Esophagus squamous epithelium (tissue), 5 donors: ENCODE measurements at places on chromosomes 5 and 9.

DNA sequence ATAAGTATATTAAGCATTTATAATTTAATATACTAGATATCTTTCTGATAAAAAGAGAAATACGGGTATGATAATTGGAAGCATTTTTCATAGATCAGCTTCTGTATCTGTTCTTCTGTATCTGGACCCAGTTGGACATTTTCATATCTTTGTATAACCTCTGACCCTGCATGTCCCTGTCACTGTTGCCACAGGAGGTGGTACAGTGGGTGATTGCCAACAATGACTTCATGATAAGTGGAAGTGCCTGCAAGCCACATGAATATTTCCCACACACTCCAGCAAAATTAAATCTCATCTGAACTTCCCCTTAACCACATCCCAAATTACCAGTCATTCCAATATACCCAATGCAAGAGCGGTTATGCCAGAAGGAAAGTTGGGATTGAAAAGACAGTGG, 376.4 kb downstream of the ARRDC3 start:
- no peak for DNase-seq

DNA sequence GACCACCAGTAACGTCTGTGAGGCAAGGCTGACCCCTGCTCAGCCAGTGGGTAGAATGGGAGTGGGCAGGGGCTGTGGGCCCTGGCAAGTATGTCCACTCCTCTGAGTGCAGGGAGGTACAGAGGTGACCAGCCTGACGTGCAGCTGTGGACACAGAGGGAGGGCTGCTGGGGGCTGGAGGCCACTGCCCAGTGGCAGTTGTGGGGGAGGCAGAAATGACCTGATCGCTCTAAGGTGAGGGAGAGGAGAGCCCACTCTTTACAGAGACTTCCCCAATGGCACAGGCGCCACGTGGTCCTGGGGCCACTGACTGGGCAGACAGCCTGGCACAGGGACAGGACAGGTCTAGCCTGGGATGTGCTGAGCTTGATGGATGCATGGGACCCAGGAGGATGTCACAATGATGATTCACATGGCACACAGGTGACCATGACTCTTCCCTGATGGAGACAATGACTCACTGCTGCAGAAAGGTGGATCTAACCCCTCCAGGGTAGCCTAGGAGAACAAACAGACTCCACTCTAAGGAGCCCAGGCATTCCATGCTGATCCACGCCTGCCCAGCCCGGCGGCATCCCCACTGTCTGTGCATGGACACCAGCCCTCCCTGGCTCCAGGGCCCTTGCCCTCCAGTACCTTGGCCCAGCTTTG, 7.7 kb downstream of the LPCAT1 start:
- no peak for DNase-seq

- no peak for DNase-seq
Observed at GRCh38 chr9:124251605-124252378, 6.0 kb upstream of the NEK6 start.

- DNase-seq, result no peak
Observed at GRCh38 chr5:158770506-158770905, 329.2 kb downstream of the EBF1 start.

DNA sequence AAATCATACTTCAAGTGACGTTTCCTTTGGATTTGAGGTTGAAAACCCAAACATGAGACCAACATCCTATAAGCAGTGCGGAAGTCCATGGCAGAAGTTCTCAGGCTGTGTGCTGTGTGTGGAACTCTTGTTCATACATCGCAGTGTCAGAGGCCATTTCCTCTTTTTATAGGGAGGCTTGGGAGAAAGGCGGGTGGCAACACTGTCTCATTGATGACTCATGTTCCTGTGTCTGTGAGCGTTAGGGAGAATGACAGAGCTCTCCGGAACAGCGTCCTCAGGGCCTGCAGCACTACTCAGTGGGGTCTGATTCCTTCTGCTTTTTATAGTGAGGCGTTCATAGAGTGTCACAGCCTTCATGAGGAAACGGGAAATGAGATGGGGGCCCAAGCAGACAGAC, 98.8 kb upstream of the BASP1 start:
- DNase-seq, result peak; percentile 12

DNA sequence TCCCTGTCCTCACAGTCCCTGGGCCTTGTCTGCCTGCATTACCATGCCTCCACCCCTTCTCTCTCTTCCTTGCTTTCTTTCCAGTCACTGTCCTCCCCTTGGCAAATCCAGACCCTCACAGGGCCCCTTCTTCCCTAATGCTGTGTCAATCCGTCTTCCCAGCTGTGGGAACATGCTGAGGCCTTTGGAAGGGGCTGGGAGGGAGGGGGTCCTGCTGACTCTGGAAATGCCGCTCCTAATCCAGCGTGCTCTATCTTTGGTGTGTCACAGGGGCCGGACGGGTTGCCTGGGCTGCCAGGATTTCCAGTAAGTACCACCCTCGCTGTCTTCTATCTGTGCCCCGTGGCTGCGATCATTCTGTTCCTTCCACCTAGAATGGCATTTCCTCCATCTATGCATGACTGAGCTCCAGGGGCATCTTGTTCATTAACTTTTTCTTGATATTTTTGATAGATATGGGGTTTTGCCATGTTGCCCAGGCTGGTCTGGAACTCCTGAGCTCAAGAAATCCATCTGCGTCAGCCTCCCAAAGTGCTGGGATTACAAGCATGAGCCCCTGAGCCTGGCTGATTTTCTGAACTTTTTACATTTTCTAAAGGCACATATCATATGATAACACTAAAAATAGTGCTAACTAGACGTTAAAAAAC, 64.5 kb upstream of the TGFBR1 start:
- no peak for DNase-seq

DNA sequence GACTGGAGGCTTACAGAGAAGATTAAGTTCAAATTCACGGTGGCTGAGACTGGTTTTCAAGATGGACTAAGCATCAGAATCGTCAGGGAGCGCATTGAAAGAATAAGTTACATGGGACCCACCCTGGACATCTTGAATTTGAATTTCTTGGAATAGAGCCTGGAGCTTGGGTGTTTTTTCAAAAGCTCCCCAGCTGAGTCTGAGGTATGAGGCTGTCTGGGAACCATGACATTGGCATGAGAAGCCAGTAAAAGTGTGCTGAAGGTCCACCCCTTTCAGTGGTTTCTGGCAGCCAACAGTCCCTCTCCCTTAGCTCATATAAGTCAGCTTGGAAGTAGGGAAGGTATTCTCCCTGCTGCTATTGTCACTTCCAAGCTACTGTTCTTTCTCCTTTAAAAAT, 97.8 kb downstream of the MAST4 start:
- no peak for DNase-seq

DNA sequence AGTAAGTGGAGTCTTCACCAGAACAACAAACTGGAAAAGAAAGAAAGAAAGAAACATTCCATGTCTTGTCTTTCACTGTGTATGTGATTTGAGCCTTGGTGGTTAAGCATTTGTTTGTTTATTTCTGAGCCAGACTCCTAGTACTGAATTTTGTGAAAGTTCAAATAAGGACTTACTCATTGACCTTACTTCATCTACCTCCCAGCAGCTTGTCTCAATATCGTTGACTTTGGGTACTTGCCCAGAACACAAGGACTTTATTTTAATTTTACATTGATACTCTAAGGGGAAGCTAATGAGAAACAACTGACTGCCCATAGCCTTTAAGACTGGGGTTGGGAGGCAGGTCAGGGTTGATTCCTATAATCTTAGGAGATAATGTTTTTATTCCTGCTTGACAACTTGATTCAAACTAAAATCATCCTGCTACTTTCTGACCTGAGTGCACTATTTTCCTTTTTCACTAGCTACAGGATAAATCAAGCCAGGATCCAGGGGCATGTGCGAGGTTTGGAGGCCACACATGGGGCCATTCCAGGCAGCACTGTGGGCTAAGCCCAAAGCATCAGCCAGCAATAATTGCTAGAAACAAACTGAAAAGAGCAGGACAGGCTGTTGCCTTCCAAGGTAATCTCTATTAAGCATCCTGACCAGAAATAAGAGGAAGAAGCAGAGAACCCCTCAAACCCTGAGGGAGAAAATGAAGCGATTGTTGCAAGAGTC, 138.9 kb upstream of the RUSC2 start:
- DNase-seq, result no peak

DNA sequence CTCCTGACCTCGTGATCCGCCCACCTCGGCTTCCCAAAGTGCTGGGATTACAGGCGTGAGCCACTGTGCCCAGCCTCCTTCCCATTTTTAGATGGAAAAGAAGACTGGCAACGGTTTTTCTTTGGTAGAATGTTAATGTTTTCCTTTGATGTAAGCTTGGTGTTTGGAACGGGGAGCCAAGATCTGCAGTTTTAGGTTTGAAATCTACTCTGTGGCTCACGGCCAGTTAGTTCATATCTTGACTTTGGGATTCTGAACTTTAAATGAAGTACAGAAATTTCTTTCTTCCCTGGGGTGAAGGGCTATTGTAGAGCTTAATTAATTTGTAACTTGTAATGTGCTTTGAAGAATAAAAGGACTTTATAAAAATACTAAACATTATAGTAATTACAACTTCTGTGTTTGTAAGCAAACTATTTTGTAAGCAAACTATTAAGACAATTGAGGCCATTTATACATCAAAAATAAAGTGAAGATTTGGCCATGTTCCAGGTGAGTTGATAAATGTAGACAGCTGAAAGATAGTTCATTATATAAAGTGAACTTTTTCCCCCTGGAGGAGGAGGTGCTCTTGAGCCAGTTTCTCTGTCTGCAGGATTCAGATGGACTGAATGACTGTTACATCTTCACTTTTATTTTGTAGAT, 117.1 kb upstream of the TUT7 start:
- DNase-seq, result no peak

DNA sequence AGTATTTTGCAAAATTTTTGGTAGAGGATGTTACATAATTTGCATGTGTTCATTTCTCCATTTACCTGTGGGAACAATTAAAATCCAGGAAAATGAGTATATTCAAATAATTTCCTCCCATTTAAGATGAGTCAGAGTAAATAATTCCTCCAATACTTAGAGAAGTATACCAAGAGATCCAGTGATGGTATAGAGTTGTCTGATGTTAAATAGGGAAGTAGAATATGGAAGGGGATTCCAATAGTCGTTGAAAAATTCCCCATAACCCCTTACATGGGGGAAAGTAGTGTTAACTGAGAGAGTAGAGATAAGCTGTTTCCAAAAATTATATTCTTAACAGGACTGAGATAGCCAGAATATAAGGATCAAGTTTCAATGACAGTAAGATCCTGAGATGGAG, 15.7 kb downstream of the CD274 start:
- no peak for DNase-seq

DNA sequence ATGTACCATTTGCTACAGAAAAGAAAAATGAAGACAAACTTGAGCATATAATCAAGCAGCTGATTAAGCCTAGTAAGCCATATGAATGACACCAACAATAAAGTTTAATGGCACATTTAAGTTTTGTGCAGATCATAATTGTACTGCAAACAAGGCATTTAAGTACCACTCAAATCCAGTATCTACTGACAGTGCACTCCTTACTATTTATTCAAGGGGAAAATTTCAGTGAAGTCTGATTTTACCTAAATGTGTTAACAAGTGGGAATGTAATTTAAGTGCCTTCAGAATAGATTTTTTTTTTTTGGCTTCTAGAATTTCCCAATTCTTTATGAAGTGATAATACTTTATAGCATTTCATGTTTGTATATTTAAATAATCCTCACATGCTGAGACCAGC, 341.0 kb upstream of the POU5F2 start:
- no peak for DNase-seq

GRCh38 chr9:24011009-24011717, 185.1 kb upstream of the ELAVL2 start:
- no peak for DNase-seq

- DNase-seq, result no peak
Observed at GRCh38 chr5:152378730-152379129, 26.3 kb downstream of the NMUR2 start.

DNA sequence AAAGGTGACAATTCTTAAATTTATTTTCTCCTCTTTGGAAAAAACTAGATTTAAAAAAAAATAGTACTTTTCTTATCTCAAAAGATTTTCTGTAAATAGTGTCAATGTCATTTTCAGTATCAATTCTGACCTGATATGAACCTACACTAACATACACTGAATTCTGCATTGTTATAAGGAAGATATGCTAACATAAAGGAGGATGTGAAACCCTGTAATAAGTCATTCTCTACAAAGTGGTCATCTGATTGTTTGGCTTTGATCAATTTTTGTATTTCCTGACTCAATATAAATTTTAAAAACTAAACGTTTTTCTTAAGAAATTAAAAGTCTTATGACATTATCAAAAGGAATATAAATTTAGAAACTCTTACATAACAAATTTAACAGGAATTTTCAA, 233.6 kb upstream of the EDIL3 start:
- no peak for DNase-seq

DNA sequence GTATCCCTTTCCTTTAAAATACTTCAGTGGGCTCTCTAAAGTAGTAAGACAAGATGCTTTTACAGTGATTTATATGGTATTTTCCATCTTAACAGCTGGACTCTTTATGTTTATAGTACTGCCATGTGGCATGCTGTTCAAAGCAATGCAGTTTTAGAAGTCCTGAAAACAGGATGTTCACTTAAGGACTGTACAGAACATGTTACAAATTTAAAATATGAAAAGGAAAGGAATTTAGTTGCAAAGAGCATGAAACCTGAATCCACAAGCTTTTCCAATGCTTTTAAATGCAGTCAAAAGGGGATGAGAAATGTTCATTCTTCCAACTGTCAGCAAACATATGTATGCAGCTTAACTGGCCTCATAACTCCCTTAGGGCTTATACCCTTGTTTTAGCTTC, 580.2 kb downstream of the EFNA5 start:
- no peak for DNase-seq

DNA sequence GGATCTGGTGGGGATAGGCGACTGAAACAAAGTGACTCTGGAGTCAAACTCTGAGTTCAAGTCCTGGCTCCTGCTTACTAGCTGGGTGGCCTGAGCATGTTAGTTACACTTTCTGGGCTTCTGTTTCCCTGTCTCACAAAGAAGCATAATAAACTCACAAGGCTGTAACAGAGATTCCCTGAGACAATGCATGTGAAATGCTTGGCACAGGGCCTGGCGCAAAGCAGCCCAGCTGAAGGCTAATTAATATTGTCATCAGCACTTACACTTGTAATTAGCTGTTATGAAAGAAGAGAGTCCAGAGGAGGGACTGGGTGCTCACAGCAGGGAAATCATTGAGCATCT, 64.1 kb upstream of the SPOCK1 start:
- DNase-seq, result no peak

DNA sequence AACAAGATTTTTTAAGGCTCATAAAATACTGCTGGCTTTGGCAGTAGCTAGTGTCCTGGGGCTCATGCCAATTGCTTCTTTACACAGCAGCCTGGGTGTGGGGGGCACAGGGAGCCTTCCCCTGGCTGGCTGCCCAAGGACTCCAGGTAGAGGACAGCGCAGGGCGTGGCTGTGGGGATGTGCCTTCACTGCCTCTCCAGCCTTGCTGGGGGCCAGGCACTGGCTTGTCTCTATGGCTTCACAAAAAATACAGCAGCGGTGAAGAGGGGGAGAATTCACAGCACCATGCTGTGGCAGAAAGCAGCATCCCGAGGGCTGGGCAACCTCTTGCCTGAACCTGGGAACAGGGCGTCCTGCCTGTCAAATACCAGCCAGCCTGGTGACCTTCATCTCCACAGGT, 57.4 kb downstream of the DAP start:
- DNase-seq, result no peak

- no peak for DNase-seq
Observed at GRCh38 chr9:87140142-87140541, 192.8 kb upstream of the GAS1 start.
